Activated T-cell treated with anti-CD3 and anti-CD28 coated beads for 1 hour (primary cell): ENCODE measurements at places on chromosomes 3 and 15.

GRCh38 chr3:134991003-134991402 lies 195.9 kb downstream of the EPHB1 start:
- no peak for DNase-seq

DNA sequence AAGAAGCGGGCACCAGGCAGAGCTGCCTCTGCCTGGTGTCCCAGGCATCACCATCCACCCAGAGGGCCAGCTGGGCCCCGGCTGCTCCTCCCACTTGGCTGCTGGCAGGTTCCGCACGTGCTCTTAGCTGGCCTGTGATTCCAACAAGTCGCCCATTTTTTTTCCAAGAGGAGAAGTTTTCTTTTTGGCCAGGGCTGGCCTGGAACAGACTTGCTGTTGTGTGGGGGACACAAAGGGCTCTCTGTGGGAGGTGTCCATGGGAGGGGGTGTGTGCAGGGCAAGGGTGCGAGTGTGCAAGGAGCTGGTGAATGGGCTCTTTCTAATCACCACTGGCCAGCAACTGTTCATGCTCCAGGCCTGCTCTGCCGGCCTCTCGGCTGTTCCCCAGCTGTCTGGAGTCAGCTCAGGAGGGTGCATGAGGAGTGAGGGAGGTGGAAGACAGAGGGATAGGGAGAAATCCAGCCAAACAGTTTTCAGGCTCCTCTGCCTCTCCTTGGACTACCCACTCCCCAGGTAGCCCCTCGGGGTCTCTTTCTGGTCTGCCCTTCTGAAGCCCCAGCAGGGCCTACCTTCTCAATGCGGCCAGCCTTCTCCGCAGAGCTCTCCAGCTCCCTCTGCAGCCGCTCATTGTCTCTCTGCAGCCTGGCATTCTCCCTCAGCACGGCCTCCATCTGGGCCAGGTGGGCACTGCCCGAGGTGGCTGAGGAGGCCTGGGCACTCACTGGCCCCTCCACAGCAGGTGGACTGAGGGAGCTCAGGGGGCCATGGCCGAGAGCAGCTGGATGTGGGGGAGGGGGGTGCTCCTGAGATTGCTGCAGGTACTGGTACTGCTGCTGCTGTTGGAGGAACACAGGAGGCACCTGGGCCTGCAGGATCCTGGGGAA lies 7.1 kb downstream of the AMOTL2 start:
- no peak for DNase-seq

GRCh38 chr3:168220556-168220955 lies 124.8 kb upstream of the GOLIM4 start:
- no peak for DNase-seq

- peak; percentile 4 for DNase-seq
Measured at GRCh38 chr3:141738891-141739363, 829 bp downstream of the RNF7 start.

DNA sequence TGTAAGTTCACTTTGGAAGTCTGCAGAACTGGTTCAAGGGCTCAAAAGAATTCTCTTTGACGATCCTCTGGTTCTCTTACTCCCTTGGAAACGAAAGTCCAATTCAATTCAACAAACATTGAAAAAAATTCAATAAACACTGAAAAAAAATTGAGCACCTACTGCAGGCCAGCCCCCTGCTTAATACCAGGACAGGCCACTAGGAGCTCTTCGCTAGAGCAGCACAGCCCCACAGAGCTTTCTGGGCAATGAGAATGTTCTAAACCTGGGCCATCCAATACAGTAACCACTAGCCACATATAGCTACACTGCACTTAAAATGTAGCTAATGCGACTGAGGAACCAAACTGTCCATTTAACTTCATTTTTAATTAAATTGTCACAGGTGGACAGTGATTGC lies 50.4 kb upstream of the DCLK3 start:
- DNase-seq, result no peak

DNA sequence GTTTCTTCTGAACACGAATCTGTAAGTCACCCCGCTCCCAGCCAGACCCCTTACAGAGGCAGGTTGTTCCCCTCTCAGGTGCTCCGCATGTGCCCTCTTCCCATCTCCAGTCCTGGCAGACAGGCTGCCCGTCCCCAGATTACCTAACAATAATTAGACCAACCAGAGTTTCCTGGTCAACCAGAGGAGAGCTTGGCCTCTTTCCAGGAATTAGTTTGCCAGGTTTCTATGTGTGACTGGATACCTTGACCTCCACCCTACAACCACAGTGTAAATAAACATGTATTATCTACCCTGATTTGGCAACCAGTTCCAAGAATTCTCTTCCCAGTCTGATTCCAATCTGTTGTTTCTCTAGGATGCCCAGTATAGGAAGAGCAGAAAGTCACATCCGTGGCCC lies 178.0 kb upstream of the UMPS start:
- no peak for DNase-seq

GRCh38 chr15:80118956-80119355 lies 33.8 kb upstream of the FAH start:
- no peak for DNase-seq

- DNase-seq, result no peak
Measured at GRCh38 chr3:151777880-151778279, 36.0 kb upstream of the AADAC start.

- DNase-seq, result no peak
Measured at GRCh38 chr15:99895956-99896311, 162.7 kb upstream of the LYSMD4 start.

DNA sequence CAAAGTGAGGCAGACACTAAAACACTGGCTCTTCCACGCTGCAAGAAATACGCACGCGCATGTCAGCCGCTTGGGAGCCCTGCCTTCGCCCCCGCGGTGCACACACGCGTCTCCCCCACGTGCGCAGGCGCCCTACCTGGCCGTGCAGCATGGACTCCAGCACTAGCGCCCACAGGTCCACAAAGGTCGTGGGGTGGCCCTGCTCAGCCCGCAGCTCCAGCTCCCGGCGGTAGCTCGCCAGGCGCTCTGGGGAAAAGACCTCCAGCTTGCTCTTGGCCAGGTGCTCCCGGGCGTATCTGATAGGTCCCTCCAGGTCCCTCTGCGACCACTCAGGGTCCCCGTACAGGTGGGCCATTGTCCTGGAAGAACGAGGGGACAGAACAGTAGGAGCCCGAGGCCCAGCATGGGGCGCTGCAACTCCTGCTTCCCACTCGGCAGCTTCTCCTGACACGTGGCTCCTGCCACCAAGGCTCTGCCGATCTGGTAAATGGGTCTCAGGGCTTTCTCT lies 14.9 kb downstream of the PLA2G4D start:
- no peak for DNase-seq

DNA sequence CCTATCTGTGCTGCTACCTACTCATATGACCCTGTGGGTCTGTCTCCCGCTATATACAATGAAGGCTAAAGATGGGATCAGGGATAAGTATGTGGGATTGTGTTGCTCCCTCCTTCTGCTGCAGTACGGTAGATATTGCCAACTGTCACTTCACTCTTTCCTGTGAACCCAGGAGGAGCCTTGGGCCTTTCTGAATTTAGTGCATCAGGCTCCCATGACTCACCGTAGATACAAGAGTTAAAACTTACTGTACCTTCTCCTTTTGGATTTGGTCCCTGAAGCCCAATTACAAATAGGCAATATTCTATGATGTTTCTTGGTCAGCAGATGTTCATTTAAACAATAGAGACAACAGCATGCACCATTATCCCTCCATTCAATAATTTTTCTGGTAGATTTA lies 27.4 kb downstream of the MITF start:
- no peak for DNase-seq

DNA sequence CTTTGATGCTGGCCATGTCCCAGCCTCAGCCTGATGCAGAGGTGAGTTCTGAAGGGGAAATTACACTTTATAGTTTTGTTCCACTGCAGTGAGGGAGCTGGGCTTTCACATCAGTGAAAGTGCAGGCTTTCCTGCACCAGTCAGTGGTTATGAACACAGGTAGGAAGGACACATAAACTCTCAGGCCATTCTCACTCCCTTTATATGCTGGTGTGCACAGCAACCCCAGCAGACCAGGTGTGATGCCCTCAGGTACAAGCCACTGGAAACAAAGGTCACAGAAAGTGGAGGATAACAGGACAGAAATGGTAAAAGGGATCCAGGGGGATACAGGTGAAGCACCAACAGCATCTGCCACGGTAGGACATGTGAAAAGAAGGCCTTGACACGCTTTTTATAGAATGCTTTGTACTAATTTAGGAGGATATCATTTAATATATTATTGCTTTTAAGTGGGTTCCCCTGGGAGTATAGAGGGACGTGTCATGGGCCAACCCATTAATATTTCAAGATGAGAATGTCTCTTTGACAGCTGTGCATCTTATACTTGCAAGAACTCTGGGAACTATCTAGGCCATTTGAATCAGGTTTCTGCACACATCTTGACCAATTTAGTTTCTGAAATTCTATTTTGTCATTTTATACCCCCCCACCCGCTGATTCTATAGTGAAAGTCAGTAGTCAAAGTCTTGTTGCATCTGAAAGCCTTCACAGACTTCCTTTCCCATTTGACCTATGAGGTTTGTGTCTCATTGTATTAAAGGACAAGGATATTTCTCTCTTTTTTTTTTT lies 25.0 kb upstream of the BLM start:
- no peak for DNase-seq

DNA sequence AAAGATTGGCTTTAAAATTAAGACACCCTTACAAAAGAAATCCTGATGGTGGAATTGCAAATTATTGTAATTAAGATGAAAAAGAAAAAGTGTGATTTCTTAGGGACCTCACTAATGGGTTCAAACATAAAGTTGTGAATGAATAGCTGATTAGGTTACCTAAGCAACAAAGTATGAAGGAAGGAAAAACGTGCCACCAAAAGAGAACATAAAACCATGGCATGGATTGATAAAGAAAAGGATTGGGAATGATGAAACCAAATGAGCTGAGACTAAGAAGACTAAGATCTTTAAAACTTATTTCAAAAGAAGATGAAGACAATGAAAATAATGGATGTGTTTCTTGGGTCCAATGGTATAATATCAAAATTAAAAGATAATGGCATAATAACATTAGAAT lies 32.2 kb upstream of the GUCA1C start:
- no peak for DNase-seq

DNA sequence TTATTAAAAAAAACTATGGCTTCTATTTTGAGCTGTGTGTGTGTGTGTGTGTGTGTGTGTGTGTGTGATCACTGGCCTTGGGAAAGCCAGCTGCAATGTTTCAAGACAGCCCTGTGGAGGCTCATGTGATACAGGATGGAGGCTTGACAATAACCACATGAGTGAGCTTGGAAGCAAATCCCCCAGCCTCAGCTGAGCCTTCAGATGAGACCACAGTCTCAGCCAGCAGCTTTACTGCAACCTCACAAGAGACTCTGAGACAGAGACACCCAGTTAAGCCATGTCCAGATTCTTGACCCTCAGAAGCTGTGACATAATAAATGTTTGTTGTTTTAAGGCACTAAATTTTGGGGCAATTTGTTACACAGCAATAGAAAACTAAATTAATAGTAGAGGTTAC lies 52.5 kb downstream of the GRK7 start:
- no peak for DNase-seq

DNA sequence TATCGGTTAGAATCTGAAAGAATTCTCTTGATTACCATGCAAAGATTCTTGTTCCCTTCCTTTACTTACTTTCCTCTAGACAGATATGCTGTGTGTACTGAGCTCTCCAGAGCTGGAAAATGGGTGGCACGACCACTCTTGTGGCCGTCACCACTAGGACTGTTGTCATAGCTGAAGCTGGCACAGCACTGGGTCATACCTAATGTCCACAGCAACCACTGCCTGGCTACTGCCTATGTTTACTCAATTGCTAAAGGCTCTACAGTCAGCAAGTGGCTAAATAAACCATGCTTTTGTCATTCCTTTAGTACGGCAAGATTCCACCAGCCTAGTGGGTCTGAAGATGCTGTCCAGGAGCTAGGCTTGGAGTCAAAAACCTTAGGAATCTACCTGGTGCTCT lies 1643.0 kb downstream of the OTOL1 start:
- DNase-seq, result no peak

DNA sequence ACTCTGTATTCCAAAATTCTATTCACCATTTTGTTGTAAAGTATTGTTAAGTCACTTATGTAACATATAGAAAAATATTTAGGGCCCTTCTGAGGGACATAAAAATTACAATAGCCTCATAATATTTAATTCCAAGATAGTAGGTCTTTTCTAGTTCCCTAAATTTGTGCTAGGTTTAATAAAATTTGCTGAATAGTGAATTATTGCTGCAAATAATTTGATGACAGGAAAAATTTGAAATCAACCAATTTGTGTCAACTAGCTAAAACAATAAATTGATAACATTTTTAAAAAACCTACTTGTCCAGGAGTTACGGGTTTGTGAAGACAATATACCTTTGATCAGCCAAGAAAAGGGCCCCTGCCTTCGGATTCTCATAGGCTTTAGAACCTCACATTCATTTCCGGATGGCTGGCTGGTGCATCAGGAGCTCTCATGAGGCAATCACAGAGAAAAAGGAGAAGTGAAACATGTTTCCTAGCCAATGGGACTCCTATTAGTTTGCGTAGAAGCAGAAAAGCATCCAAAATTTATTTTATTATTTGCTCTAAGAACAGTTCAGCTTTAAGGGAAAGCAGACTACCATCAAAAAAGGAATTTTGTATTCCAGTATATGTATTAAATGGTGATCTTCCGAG lies 177.2 kb downstream of the LRRC3B start:
- no peak for DNase-seq

GRCh38 chr3:124275412-124275811 lies 283.5 kb upstream of the ROPN1 start:
- DNase-seq, result no peak

GRCh38 chr15:28977377-28978010 lies 91.7 kb downstream of the APBA2 start:
- DNase-seq, result no peak

- no peak for DNase-seq
Measured at GRCh38 chr3:133747907-133748639, 1.9 kb downstream of the TF start.

GRCh38 chr3:41031401-41031800 lies 167.9 kb upstream of the CTNNB1 start:
- no peak for DNase-seq

DNA sequence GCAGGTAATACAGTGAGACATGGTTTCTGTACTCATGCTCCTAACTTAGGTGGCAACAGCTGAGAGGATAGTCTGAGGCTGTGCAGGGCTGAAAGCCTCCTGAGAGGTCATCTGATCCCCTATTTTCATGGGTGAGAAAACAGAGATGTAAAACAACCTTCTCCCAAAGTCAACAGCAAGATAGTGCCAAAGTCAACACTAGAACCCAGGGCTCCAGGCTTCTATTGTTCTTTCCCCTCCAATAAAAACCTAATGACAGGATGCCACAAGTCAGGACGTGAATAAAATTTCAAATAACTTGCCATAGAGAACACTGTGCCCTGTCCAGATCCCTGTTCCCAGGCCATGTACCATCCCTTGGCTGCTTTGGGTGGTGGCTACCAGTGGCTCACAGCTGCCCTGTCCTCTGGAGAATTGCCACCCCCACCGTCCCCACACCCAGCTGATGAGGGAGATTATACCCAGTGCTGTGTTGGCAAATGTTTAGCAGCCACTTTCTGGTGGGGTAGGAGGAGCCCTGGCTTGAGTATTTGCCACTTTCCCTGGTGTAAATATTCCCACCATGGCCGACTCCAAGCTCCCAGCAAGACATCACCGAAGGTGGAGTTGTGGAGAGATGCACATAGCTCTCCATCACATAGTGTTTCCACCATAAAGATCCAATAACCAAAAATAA lies 54.8 kb downstream of the SRGAP3 start:
- DNase-seq, result no peak
